ENCODE measurements at places on chromosomes 2 and 18.

DNA sequence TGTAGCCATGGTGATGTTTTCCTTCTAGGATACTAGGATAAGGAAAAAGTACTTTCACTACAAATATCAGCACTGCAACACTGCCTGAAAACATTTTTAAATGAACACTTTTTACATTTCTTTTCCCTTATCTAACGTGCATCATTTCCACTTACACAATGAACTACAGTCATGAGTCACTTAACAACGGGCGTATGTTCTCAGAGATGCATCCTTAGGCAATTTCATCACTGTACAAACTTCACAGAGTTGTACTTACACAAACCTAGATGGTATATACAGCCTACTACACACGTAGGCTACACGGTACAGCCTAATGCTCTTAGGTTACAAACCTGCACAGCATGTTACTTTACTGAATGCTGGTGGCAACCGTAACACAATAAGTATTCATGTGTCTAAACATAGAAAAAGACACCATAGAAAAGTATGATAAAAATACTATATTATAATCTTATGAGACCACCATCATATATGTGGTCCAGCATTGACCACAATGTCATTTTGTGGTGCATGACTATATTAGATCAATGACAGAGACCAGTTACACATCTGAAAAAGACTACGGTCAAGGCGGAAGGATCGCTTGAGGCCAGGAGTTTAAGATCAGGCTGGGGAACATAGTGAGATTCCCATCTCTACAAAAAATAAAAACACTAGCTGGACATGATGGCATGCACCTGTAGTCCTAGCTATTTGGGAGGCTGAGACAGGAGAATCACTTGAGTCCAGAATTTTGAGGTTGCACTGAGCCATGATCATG is 39.8 kb downstream of the WDR33 start:
- DNase-seq = no peak

GRCh38 chr2:119397196-119397595 is 30.4 kb downstream of the DBI start:
- no peak for DNase-seq

DNA sequence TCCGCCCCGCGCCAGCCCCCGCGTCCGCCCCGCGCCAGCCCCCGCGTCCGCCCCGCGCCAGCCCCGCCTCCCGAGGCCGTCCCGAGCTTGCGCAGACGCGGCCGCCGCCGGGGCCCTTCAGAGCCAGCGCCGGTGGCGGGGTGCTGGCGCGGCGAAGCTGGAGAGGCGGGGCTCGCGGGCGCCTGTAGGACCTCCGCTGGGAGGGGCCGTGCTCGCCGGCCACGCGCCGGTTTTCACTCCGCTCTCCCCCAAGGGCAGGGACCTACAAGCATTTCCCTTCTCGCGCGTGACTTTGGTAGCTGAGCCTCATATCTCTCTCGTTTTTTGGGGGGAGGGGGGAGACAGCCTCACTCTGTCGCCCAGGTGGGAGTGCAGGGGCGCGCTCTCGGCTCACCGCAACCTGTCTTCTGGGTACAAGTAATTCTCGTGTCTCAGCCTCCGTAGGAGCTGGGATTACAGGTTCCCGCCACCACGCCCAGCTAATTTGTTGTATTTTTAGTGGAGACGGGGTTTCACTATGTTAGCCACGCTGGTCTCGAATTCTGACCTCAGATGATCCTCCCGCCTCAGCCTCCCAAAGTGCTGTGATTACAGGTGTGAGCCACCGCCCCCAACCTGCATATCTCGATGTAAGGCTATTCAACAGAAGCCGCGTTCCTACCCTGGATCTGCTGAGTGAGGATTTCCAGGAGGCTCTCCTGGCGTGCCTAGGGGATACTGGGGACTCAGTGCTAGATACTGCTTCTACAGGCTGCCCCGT is at the start of gene ZNF514:
TSS of gene ZNF514 (minus strand) at position 159 of the 760 bp plus-strand sequence. CDS start 6,595 bp downstream, outside the sequence.
- DNase-seq = peak; percentile 39

DNA sequence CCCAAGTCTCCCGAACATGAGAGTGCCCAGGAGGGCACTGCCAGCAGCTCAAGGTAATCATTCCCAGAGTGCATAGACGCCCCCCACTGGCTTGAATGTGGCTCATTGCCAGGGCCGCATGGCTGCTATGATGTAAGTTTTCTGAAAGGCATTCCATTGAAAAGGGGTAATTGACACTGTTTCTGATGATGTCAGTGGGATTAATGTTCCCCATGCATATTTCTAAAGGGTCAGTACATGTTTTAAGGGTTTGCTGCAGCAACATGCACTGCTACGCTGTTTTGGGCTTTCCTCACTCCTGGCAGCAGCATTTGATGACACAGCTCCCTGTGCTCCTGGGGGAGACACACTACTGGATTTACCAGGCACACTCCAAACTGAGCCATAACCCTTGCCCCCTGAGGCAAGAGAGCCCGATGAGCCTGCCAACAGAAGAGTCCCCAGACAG is 36.7 kb downstream of the KIAA2012 start:
- DNase-seq = no peak

GRCh38 chr2:231353469-231353868 is 42.0 kb upstream of the B3GNT7 start:
- no peak for DNase-seq

DNA sequence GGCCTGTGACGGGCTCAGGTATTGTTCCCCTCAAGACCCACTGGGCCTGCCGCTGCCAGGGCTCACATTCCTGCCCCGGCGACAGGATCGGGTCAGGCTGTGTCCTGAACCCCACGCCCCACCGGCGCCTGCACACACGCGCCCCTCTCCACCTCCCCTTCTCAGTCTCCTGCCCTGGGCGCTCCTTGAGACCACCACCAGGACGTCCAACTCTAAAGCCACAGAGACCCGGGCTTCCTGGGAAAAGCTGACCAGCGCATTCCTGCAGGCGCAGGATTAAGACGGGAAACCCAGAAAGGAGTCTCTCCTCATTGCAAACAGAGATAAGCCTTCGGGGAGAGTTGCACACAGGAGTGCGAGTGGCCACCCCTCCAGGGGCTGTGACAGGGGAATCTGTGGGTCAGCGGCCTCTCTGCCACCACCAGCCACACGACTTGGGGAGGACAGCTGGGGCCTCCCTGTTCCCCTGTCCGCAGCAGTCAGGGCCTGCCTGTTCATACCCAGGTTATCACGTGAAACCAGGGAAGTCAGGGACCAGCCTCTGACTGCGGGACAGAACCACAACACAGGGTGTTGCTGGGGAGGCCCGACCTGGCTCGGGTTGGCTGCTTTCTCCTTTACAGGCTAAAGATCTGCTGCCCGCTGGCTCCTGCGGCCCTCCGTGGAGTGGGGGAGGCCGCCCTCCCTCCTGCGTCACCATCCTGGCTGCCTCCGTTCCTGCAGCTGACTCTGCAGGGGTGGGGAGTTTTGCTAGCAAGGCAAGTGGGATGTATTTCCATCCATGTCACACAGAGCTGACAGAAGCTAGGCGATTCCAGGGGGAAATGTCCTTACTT is 88.8 kb downstream of the ZCCHC2 start:
- no peak for DNase-seq

GRCh38 chr2:30670453-30670852 is 136.8 kb downstream of the CAPN13 start:
- no peak for DNase-seq

- DNase-seq = no peak
Observed at GRCh38 chr18:54772056-54772455, 56.2 kb upstream of the RAB27B start.

GRCh38 chr2:176285321-176285720 is 16.1 kb downstream of the MTX2 start:
- no peak for DNase-seq

GRCh38 chr2:203061346-203061745 is 46.7 kb downstream of the NBEAL1 start:
- DNase-seq = no peak

DNA sequence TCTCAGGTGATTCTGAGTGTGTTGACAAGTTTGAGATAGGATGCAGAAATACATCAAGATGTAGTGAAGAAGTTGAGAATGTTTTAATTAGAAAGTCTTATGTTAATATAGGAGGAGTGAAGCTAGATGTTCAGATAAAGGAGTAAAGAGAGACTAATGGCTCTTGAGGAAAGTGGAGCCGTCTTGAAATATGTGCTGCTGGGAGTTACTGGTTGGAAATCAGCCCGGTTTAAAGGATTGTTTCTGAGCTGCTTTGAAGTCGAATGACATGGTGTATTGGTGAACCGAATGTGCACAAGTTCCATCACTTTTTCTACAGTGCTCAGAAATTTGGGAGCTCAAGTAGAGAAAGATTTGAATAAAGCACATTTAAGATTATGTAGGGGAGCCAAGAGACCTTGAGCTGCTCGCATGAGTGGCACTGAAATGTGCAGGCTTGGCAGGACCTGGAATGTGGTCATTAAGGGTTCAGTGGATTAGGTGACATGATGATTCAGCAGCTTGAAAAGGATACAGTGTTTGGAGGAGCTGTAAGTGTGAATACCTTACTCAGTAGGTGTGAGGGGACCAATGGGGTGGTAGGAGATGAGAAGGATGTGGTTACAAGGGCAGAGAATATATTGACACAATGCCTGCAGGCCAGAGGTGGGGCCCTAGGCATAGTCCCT is 68.6 kb downstream of the CAB39 start:
- no peak for DNase-seq

DNA sequence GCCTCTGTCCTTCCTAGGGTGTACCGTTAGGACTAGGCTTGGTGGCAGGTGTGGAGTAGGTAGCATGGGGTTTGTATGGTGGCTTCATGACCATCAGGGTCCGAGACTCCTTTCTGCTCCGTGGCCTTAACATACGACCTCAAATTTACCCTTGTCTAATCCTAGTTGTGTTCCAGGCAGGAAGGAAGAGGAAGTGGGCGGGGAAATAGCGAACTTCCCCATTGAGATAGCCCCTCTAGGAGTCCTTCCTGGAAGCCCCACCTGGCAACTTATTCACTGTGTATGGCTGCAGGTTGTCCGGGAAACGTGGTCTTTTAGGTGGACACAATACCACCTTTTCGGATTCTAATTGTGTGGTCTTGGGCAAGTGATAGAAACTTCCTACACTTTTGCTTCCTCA is 9.3 kb downstream of the CD8A start:
- DNase-seq = no peak

DNA sequence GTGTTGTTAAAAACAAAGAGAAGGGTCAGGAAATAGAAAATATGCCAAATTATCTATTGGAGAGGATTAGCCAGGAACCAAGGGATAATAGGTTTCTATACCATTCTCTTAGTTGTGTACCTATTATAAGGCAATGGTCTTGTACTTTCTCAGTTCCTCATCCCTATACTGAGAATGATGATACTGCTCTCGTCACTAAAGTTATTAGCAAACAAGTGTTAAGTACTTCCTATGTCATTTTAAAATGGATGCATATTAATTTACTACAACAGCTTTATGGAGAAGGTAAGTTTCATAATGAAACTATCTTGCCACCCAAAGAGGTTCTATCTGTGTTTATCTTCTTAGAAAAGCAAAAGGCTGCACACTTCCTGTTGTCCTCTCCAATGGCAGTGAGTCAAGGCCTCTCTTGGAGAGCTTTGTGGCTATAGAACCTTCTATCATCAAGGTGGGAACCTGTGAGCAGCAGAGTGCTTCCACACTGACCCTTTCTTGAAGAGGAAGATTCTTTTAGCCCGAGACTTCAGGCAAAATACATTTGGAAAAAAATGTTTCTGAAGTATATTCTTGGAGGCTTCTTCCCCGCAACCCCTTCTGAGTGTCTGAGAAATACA is 460.7 kb upstream of the FANCL start:
- no peak for DNase-seq

DNA sequence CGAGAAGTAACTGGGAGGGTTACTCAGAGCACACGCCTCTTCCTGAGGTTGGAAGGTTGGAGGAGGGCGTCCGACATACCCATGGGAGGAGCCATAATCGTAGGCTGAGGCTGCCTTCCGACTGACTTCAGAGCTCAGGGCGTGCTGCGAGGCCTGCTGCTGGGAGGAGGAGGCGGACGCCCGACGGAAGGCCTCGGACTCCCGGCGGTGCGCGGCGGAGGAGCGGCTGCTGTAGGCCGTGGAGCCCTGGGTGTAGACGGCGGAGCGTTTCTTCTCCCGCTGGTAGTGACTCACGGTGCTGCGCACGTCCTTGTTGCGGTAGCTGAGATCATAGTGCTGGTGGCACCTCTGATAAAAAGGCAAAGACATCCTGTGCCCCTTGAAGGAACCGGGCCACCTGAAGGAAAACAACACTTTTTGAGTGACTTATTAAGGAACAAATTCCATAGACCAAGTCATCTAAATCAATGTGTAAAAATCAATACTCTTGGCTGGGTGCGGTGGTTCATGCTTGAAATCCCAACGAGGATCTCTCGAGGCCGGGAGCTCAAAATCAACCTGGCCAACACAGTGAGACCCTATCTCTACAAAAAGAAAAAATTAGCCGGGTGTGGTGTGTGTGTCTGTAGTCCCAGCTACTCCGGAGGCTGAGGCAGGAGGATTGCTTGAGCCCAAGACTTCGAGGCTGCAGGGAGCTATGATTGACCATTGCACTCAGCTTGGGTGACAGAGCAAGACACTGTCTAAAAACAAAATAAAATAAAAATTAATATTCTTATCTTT is 4.7 kb downstream of the MYOM1 start:
- DNase-seq = no peak

DNA sequence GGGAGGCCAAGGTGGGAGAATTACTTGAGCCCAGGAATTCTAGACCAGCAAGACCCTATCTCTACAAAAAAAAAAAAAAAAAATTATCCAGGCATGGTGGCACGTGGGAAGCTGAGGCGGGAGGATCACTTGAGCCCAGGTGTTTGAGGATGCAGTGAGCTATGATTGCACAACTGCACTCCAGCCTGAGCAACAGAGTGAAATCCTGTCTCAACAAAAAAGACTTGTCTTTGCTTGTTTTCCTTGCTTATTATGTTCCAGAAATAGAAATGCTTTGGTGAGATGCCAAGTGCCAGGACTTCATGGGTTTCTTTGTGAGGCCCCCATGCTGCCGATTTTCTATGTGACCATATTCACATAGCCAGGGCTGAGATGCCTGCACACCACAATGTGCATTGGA is 9.0 kb downstream of the DCDC2C start:
- DNase-seq = no peak

DNA sequence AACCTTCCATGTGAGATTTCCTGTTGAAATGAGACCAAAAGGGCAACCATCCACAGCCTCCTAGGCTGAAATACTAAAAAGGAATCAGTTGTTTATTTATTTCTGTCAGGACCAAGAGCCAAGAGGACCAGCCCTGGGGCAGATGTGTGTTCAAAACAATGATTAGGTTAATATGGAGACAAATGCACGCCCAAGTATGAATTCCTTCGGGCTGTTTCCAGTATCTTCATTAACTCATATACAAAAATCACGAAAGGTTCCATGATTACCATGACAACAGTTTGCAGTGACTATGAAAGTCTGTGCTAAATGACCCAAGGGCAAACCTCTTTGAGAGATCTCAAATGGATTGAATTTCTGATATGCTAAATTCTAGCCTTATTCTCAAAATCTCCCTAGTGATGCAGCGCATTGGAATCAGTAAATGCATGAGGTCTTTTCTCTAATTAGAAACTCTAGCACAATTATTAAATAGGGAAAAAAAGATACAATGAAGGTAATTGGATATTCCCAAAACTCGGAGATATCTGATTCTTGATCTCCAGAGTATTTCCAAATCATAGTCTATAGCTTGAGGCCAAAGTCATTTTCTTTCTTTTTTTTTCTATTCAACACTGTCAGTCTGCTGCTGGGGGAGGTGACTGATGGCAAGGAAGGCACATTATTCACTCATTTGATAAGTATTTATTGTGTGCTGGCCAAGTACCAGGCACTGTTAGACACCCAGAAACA is 35.6 kb downstream of the VIT start:
- no peak for DNase-seq

- no peak for DNase-seq
Observed at GRCh38 chr2:32768387-32769174, 140.7 kb downstream of the TTC27 start.
